CD4-positive, alpha-beta T cell treated with Interleukin-6 at 100 ng/mL for 8 hours (primary cell): ENCODE measurements at places on chromosomes 12 and 14.

DNA sequence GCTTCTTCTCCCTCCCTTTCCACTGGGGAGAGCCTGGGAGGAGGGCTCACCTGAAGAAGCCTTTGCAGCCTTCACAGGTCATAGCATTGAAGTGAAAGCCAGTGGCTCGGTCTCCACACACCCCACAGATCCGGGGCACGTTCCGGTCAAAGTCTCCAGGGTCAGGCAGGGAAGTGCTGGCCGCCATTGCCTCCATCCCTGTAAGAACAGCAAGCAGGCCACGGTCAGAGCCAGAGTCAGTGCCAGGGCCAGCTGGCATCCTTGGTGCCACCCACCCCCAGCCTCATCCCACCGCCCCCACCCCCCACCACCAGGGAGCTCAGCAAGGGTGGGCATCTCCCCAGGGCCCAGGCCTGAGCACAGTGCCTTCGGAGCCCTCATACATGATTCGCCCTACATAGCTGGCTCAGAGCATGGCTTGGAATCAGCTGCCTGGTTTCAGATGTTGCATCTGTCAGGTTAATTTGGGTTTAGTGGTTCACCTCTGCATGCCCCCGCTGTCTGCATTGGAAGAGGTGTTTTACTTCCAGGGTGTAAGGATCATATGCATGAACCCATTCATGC lies 25.8 kb downstream of the VDR start:
- no peak for DNase-seq

DNA sequence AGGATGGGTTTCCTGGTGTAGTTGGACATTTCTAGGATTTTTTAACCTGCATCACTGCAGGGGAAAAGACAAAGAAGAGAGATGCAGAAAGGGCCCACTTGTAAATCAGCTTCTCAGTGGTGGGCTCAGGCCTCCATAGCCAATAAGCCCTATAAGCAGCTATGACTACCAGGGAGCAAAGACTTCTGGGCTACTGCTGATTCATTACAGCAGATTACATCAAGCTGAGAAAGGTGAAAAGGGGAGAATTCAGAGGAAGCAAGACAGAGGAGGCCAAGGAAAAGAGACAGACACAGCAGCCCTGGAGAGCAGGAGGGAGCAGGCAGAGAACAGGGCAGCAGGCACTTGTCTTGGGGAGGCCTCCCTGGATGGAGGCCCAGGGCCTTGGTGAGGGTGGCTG lies 95.2 kb downstream of the KCNA5 start:
- no peak for DNase-seq

- no peak for DNase-seq
Observed at GRCh38 chr12:131683266-131684014, 27.4 kb upstream of the SFSWAP start.

- DNase-seq, result no peak
Observed at GRCh38 chr14:39680777-39681176, 248.5 kb upstream of the FBXO33 start.

- no peak for DNase-seq
Observed at GRCh38 chr12:66495709-66496108, 183.2 kb downstream of the GRIP1 start.

DNA sequence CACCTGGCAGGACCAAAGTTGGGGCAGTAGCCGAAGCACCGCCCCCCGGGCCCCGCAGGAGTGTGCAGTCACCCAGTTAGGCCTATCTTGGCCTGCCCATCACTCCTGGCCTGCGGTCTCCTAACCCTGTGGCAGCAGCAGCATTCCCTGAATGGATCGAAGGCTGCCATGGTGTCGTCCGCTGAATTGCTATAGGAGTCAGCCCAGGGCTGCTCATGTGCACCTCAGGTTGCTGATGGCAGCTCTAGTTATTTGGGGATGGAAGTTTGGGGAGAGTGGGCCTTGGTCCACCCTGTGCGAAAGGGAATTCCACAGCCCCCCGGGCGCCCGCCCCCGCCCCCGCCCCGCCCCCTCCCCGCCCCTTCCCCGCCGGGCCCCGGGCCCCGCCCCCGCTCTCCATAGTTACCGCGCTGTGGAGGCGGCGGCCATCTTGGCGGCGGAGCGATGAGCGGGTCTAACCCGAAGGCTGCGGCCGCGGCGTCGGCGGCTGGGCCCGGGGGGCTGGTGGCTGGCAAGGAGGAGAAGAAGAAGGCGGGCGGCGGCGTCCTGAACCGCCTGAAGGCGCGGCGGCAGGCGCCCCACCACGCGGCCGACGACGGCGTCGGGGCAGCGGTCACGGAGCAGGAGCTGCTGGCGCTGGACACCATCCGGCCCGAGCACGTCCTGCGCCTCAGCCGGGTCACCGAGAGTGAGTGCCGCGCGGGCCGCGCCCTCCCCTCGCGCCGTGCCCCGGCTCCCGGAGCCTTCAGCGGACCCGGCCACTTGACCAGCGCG lies at the start of gene UNC119B:
TSS of gene UNC119B (plus strand) at position 428 of the 774 bp plus-strand sequence. CDS start at position 445, 17 bp downstream.
- peak; percentile 63 for DNase-seq

DNA sequence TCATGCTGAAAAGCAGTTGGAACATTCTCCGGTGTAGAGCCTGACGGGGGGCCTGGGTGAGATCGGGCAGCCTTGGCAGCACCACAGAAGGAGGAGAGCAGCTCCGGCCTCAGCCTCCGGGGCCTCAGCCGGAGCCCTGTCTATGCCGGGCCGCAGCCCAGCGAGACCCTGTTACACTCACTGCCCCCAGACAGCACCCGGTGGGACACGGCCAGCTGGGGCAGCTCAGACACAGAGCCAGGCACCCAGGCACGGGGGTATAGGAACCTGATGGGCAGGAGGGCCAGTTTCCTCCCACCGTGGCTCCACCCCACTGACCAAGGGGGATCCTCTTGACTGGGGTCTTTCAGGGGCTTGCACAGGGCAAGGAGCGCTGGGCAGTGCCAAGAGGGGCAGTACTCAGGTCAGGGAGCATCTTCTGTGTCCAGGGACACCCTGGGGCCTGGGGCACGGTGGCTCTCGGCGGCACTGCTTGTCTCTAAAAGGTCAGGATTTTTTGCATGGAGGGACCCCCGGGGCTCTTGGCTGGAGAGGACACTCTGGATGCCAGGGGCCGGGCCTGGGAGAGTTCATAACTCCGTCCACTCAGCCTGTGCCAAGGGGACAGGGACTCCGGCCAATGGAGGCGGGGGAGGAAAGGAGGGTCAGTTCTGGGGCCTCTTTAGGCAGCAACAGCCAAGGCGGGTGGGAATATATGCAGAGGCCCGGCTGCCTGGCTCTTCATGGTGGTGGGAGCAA lies 9.4 kb downstream of the INF2 start:
- no peak for DNase-seq

DNA sequence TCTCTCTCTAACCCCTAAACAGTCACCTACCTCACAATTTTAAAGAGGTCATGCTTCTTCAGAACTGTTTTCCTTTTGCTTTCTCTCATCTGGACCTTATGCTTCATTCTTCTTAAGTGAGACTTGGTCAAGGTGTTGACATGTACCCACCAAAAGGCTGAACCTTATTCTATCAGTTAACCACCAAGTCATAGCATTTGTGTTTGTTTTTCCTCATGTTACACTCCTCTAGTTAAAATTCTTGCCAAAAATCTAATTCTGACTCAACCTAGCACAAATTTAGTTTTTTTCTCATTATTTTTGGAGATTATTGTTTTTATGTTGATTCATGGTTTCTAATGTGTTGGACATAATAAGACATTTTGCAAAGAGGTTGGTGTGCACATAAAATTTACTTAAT lies 578.6 kb downstream of the SLC16A7 start:
- no peak for DNase-seq

- DNase-seq, result no peak
Observed at GRCh38 chr12:115267891-115268290, 583.9 kb upstream of the TBX3 start.

DNA sequence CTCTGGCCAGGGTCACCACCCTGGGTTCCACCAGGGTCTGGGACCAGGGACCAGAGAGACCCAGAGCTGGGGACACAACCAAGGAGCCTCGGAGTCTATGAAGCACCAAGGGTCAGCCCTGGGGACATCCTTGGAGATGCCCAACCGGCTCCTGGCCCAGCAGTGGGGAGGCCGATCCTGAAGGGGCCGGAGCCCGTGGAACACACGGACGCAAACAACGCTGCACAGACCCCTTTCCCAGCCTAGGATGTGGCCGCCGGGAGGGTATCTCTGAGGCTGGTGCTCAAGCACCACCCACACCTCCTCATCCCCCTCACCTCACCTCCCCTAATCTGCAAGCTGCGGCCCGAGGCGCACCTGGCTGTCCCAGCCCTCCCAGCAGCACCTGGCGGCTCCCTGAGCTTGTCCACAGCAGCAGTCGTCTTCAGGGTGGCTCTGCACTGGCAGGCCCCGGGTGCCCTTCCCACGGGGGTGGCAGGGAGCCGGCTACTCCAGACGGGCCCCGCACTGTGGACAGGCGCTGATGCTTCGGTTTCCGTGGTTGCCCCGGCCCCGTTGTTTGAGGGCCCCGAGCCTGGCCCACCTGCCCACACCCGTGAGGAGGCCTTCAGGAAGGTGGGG lies 146.8 kb upstream of the C14orf180 start:
- no peak for DNase-seq

DNA sequence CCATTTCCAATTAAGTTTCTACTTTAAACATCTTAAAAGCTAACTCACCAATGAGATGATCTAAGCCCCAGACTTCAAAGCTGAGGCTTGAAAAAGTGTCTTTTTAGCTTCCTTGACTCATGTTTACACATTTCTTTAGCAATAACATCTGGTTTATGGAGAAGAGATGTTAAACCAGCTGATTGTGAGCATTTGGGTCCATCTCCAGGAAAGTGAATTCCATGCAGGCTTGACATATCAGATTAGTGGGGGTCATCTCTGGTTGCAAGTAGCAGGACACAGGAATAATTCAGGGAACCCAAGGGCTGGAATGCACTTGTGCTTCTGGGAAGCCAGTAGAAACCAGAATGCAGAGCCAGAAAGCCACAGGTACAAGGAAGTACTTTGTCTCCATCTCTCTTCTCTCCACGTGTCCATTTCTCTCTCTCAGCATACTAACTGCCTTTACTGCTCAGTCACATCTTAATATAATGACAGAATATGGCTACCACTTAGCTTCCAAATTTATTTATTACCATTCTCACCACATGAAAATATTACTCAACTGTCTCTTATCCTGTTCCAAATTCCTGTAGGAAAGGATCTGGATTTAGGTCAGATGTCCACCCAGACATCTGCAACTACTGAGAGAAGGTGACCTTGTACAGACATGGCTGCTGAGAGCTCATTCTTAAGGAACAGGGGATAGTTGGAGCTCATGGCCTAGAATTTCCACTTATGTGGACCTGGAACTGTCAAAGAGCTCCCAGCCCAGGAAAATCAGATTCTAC lies 104.4 kb downstream of the SCN8A start:
- DNase-seq, result no peak

GRCh38 chr12:58363971-58364370 lies 422.6 kb downstream of the ATP23 start:
- no peak for DNase-seq

- no peak for DNase-seq
Observed at GRCh38 chr12:14460212-14460841, 94.8 kb downstream of the ATF7IP start.

DNA sequence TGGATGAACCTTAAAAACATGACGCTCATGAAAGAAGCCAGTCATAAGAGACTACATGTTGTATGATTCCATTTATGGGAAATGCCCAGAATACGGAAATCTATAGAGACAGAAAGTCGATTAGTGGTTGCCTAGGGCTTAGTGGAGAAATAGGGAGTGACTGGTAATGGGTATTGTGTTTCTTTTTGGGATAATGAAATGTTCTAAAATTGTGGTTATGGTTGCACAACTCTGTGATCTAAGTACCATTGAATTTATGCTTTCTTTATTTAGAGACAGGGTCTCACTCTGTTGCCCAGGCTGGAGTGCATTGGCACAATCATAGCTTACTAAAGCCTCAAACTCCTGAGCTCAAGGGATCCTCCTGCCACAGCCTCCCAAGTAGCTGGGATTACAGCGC lies 8.0 kb downstream of the RBMS2 start:
- no peak for DNase-seq

GRCh38 chr14:49692193-49692757 lies 645 bp upstream of the KLHDC1 start:
- no peak for DNase-seq

DNA sequence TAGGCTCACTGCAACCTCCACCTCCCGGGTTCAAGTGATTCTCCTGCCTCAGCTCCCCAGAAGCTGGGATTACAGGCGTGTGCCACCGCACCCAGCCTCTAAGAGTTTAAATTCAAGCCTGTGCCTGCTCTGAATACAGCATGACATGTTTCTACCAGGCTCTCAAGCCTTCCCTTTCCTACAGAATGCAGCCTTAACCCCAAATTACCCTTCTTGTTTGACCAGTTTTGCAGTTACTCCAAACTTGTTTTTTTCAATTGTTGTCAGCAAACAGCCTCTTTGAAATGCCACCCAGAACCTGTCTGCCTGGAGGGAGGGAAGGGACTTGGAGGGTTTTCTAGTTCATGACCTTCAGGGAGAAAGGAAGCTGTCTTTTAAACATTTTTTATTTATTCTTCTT lies 15.4 kb downstream of the GLTP start:
- no peak for DNase-seq

- no peak for DNase-seq
Observed at GRCh38 chr12:56333197-56333678, 562 bp downstream of the PAN2 start.

- no peak for DNase-seq
Observed at GRCh38 chr12:72753571-72753970, 481.4 kb downstream of the TRHDE start.

DNA sequence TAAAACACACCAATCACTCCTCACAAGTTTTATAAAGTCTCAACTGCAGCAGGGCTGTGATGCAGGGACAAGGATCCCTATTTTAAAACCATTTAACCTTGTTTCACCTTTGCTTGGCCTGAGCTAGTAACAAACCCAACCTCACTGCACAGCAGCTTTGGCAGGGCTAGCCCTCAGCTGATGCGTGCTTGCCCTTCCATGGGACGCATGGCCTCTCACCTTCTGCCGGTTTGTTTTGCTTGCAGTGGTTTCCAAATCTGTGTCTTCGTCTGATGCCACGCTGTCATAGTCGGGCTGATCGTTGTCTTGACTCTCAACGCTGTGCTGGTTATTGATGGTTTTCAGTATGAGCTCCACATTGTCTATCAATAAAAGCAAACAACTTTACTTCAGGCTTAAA lies 43.3 kb downstream of the GIT2 start:
- DNase-seq, result no peak

DNA sequence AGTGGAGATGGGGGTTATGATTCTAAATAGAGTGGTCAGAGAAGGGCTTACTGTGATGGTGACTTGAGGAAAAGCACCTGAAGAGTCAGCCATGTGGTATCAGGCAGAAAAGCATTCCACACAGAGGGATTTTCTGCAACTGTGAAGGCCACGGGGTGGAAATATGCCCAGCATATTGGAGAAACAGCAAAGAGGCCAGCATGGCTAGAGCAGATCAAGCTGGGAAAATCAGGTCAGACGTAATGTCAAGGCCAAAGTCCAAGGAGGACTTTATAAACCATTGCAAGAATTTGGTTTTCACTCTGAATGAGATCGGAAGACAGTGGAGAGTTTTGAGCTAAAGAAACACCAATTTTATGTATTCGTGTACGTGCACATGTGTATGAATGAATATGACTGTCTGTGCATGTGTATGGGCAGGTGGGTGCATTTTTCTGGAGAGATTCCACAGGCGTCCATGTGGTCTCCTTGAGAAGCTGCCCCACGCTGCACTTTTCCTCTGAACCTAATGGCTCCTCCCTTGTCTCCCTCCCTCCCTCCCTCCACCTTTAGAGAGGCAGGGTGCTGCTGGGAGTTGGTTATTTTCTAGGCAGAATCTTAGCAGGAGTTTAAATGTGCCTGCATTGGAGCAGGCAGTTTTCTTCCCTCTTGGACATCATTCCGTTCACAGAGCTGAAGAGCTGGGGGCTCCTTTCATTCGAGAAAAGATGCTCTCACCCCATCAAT lies 97.4 kb upstream of the PPP4R3A start:
- DNase-seq, result no peak

- DNase-seq, result no peak
Observed at GRCh38 chr14:88599761-88600439, 37.1 kb downstream of the ZC3H14 start.
